Activated naive CD4-positive, alpha-beta T cell treated with anti-CD3 and anti-CD28 coated beads for 36 hours (primary cell): ENCODE measurements at places on chromosomes 16 and 17. TPM values are rescaled to one million over a fixed set of nuclear protein-coding genes. Genes with fewer than 3 reads are reported as not detected.
A peak's percentile ranks its signal among the peaks of the same experiment; 100 is the strongest.

HOXB5 gene
- total RNA-seq = not detected

KRT33B gene
- total RNA-seq = not detected

FKBP10 gene
- total RNA-seq = 0.36 TPM

SEPTIN1 gene
- 134 TPM for total RNA-seq

NOTUM gene
- 0.38 TPM for total RNA-seq

CES2 gene
- total RNA-seq = 20.0 TPM

SCNN1G gene
- total RNA-seq = not detected

TBC1D3C gene
- total RNA-seq = not detected

- no peak for DNase-seq
- no peaks in the 10 kb centered on the region for H3K36me3 ChIP-seq
- no peak overlapping the region for H3K27ac ChIP-seq
- no peaks in the 10 kb centered on the region for H3K27me3 ChIP-seq
Measured at GRCh38 chr17:50505591-50506130, 2.6 kb upstream of the MYCBPAP start.

DNA sequence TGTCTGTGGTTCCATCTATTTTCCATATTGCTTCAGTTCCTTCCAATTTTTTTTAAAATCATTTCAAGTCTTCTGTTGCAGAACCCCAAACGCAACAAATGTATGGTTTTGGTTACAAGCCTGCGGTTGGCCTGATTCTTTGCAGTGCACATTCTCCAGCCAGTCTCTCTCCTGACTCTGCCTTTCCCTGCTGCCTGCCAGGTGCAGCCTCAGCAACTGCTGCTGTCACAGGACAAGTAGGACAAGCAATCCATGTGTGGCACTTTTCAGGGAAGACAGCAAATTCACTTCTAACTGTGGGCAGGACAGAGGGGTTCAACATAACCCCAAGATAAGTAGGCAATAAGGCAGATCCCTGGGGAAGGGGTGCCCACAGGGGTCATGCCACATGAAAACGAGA, 24.2 kb downstream of the EMP2 start:
- peaks cover 8% of the 10 kb centered on the region for H3K4me1 ChIP-seq
- DNase-seq = no peak
- no peaks in the 10 kb centered on the region for H3K36me3 ChIP-seq
- H3K27me3 ChIP-seq = peaks cover 18% of the 10 kb centered on the region

- no peaks in the 10 kb centered on the region for H3K27me3 ChIP-seq
- H3K27ac ChIP-seq = peak overlapping the region; percentile 83
- peaks cover 47% of the 10 kb centered on the region for H3K4me1 ChIP-seq
- H3K36me3 ChIP-seq = peaks cover 16% of the 10 kb centered on the region
Measured at GRCh38 chr17:7220593-7221277, 997 bp downstream of the ACADVL start.

DNA sequence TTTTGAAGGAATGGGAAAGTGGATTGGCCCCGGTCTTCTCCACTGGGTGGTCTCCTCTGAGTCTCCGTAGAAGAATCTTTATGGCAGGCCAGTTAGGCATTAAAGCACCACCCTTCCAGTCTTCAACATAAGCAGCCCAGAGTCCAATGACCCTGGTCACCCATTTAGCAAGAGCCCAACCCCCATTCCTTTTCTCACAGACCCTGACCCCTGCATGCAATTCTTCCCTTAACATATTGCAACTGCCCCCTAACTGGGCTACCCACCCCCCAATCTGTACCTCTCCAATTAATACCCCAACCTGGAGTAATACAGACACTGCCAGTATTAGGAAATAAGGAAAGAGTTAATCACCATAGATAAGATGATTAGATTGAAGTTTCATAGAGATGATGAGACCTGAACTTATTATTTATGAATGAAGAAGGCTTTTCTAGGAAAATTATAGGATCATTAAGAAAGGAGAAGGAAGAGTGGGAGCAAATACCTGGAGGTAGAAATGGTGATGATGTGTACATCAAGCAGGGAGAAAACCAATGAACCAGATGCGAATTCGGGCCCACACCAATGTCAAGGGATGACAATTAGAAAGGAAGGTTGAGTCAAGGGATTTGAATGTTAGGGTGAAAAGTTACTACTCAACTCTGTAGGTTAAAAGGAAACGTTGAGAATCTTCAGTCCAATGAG, 2.4 kb downstream of the CCL2 start:
- no peaks in the 10 kb centered on the region for H3K36me3 ChIP-seq
- H3K27ac ChIP-seq = no peak overlapping the region
- no peak for DNase-seq
- H3K4me1 ChIP-seq = peaks cover 4% of the 10 kb centered on the region

GRCh38 chr16:1808691-1809090, 15.2 kb upstream of the IGFALS start:
- peaks cover 6% of the 10 kb centered on the region for H3K36me3 ChIP-seq
- no peaks in the 10 kb centered on the region for H3K27me3 ChIP-seq
- H3K4me3 ChIP-seq = no peak overlapping the region
- H3K27ac ChIP-seq = no peak overlapping the region
- no peak for DNase-seq

DNA sequence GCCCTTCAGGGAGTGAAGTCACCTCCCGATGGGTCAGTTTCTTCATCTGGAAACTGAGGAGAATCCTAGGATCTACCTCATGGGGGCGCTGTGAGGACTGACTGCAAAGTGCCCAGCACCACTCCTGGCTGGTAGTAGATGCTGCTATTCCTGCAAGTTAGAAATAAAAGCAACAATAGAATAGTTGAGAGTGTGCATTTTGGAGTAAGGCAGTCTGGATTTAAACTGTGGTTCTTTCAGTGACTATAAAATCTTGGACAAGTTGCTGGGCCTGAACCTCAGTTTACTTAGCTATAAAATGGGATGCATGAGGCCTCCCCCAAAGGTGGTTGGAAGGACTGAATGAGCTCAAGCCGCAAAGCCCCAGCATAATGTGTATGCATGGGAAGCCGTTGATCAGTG, 70.6 kb downstream of the CYB5B start:
- H3K27ac ChIP-seq = no peak overlapping the region
- no peaks in the 10 kb centered on the region for H3K27me3 ChIP-seq
- no peaks in the 10 kb centered on the region for H3K36me3 ChIP-seq
- H3K4me3 ChIP-seq = no peak overlapping the region

- H3K4me1 ChIP-seq = peaks cover 2% of the 10 kb centered on the region
- no peaks in the 10 kb centered on the region for H3K27me3 ChIP-seq
- no peak for DNase-seq
- no peaks in the 10 kb centered on the region for H3K36me3 ChIP-seq
Measured at GRCh38 chr16:14372471-14372870, 257.6 kb downstream of the PARN start.

GRCh38 chr16:7651803-7652570, 319.3 kb downstream of the RBFOX1 start:
- no peak for DNase-seq

GRCh38 chr17:5055543-5055942, 20.3 kb upstream of the SLC52A1 start:
- H3K36me3 ChIP-seq = no peaks in the 10 kb centered on the region
- H3K4me1 ChIP-seq = no peaks in the 10 kb centered on the region
- no peak for DNase-seq
- H3K4me3 ChIP-seq = no peak overlapping the region
- no peaks in the 10 kb centered on the region for H3K27me3 ChIP-seq

DNA sequence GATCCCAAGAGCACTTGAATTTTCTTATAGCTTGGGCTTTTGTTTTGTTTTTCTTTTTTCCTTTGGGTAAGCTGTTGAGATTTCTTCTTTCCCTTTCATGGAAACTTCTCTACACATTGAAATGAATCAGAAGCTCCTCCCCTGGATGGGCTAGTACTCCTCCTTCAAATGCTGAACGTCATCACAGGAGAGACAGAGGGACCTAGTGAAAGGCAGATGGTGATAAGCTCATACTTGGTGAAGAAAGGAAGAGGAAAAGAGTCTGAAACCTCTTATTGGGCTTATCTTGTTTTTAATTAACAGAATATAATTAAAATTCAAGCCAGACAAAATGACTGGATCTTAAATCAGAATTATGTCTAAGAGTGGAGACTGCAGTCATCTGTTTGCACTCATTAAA, 147.3 kb downstream of the SNX11 start:
- DNase-seq = no peak
- no peak overlapping the region for H3K27ac ChIP-seq
- peaks cover 2% of the 10 kb centered on the region for H3K4me1 ChIP-seq
- H3K36me3 ChIP-seq = no peaks in the 10 kb centered on the region
- no peaks in the 10 kb centered on the region for H3K27me3 ChIP-seq

DNA sequence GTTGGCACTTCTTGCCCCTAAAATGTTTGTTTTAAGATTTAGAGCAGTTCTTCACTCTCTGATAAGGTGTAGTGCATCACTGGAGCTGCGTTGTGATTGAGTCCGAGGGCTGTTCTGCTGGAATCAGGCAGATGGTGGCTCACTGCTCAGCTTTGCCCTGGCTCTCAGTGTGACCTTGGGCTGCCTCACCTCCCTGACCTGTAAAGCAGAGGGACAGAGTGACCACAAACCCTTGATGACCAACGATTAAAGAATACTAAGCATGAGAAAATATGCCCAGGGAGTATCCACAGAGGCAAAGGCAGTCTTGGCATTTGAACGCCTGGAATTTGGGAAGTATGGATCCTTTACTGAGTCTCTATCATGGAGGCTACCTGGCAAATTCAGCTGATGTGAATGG, 18.1 kb downstream of the CMIP start:
- H3K4me1 ChIP-seq = peaks cover 55% of the 10 kb centered on the region
- DNase-seq = no peak
- no peak overlapping the region for H3K4me3 ChIP-seq
- H3K36me3 ChIP-seq = peaks cover 6% of the 10 kb centered on the region
- H3K27me3 ChIP-seq = no peaks in the 10 kb centered on the region

DNA sequence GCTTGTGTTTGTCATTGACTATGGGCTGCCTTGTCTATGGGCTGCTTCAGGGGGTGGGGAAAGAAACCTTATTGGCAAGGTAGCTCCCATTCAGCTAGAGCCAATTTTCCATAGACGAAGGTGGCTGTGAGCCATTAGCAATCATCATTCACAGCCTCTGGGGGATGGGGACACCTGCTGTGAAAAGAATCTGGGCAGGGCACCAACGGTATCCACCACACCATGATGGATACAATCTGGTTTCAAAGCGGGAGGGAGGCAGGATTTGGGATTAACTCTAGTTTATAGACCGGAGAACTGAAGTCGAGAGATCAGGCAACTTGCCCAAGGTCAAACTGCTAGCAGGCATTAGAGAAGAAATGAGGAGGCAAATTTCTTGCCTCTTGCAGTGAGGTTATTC, 182.3 kb downstream of the SHISA9 start:
- H3K27me3 ChIP-seq = no peaks in the 10 kb centered on the region
- no peaks in the 10 kb centered on the region for H3K4me1 ChIP-seq
- H3K27ac ChIP-seq = no peak overlapping the region

- peaks cover 26% of the 10 kb centered on the region for H3K36me3 ChIP-seq
- H3K4me3 ChIP-seq = no peak overlapping the region
- H3K27me3 ChIP-seq = peaks cover 17% of the 10 kb centered on the region
- no peak for DNase-seq
- no peak overlapping the region for H3K27ac ChIP-seq
Measured at GRCh38 chr17:74201250-74201649, 2.2 kb upstream of the RPL38 start.

DNA sequence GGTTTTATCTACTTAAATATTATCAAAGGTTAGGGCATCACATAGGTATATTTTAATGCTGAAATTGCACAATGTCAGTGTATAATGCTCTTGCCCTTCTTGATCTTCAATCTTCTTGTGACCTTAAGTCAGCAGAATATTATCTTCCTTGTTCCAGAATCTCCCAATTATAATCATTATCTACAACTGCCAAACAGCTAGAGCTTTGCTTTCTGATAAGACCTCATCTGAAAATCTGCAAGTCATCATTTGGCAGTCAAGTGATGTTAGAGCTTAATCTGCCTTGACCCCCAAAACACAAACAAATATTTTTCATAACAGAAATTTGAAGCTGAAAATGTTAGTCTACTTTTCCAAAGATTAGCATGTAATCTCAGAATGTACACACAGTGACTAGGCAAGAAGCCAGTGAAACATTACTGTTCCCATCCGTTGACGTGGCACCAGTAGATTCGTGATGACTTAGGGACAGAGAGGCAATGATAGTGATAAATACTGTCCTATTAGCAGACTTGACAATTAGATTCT, 19.8 kb downstream of the REXO5 start:
- H3K27me3 ChIP-seq = no peaks in the 10 kb centered on the region
- no peak overlapping the region for H3K4me3 ChIP-seq
- peaks cover 34% of the 10 kb centered on the region for H3K36me3 ChIP-seq
- H3K4me1 ChIP-seq = peaks cover 7% of the 10 kb centered on the region
- no peak for DNase-seq

GRCh38 chr16:648071-648780, 939 bp upstream of the WDR90 start:
- H3K27ac ChIP-seq = peak overlapping the region; percentile 66
- peak overlapping the region; percentile 79 for H3K4me3 ChIP-seq
- H3K36me3 ChIP-seq = no peaks in the 10 kb centered on the region
- H3K4me1 ChIP-seq = peaks cover 26% of the 10 kb centered on the region
- H3K27me3 ChIP-seq = no peaks in the 10 kb centered on the region

DNA sequence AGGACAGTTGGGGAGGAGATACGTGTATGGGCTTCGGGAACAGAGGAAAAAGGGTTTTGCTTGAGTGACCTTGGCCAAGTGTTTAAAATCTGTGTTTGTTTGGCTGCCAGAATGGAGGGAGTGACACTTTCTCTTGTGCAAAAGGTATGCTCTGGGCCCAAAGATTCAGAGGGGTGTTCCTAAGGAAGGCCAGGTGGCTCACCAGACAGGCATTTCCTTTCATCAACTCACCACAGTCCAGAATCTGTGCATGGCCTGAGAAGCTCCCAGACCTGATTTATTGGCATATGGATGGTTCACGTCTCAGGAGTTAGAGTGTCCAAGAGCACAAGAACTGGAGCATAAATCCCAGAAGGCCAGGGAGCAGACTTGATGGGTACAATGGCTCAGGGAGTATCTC, 53.4 kb upstream of the NLK start:
- H3K27ac ChIP-seq = no peak overlapping the region
- no peaks in the 10 kb centered on the region for H3K36me3 ChIP-seq
- H3K27me3 ChIP-seq = peaks cover 10% of the 10 kb centered on the region
- no peak for DNase-seq

GRCh38 chr16:57626420-57627170, 1.8 kb upstream of the ADGRG1 start:
- no peaks in the 10 kb centered on the region for H3K36me3 ChIP-seq
- no peak overlapping the region for H3K4me3 ChIP-seq
- H3K27ac ChIP-seq = no peak overlapping the region
- H3K27me3 ChIP-seq = peaks cover 29% of the 10 kb centered on the region
- H3K4me1 ChIP-seq = peaks cover 12% of the 10 kb centered on the region

GRCh38 chr17:15456972-15457722, 10.3 kb downstream of the CDRT4 start:
- peaks cover 17% of the 10 kb centered on the region for H3K36me3 ChIP-seq
- no peak overlapping the region for H3K27ac ChIP-seq
- no peaks in the 10 kb centered on the region for H3K27me3 ChIP-seq
- DNase-seq = no peak

DNA sequence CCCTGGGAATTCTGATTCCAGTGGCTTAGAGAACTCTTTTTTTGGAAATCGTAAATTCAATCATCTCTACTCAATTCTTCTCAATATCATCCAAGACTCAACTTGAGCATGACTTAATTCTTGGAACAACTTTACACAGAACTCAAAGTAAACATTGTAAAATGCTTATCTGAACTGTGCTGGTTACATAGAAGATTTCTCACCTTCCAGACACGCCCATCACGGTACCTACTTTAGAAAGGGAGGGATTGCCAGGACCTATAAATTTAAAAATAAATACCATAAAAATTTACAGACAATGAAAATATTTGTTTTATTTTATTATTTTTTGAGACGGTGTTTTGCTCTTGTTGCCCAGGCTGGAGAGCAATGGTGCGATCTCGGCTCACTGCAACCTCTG, 26.5 kb downstream of the MAP1LC3B start:
- H3K27me3 ChIP-seq = no peaks in the 10 kb centered on the region
- H3K36me3 ChIP-seq = peaks cover 14% of the 10 kb centered on the region
- no peaks in the 10 kb centered on the region for H3K4me1 ChIP-seq
- H3K4me3 ChIP-seq = no peak overlapping the region
- no peak overlapping the region for H3K27ac ChIP-seq
